ENCODE measurements at places on chromosomes 12 and 14.
A peak's percentile ranks its signal among the peaks of the same experiment; 100 is the strongest.

GRCh38 chr14:98564006-98564405 is 708.0 kb downstream of the BCL11B start:
- ATAC-seq: no peak

- ATAC-seq: no peak
Observed at GRCh38 chr12:108080363-108080762, 48.7 kb upstream of the WSCD2 start.

DNA sequence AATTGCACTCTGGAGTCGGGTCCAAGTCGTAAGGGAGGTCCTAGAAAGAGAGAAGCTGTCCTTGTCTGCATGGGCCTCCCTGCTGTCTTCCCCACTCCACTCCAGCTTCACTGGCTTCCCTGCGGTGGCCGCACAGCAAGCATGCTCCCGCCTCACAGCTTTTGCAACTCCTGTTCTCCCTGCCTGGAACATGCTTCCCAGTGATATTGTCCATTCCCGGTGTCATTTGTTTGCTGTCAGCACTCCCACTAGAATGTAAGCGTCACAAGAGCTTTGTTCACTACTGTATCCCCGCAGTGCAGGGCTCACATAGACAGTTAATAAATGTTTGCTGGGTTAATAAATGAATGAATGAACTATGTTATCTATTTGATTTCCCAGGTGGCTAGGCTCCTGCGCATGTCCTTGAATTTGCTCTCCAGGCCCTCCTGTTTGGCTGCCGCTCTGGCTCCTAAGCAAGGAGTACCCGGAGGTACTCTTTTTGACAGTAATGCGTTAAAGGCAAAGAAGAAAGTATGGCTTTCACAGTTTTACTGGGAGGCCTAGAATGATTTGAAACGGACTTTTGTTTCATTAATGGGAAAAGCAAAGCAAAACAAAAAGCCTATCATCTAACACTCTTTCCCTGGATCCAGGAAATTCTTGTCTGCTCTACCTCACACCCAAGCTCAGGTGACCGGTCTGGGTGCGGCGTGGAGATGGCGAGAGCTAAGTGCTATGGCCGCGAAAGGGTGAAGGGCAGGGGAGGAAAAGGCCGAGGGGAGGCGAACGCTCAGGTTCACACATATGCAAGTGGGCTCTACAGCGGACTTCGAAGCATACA is 6.2 kb upstream of the SLC7A7 start:
- no peak for ATAC-seq

DNA sequence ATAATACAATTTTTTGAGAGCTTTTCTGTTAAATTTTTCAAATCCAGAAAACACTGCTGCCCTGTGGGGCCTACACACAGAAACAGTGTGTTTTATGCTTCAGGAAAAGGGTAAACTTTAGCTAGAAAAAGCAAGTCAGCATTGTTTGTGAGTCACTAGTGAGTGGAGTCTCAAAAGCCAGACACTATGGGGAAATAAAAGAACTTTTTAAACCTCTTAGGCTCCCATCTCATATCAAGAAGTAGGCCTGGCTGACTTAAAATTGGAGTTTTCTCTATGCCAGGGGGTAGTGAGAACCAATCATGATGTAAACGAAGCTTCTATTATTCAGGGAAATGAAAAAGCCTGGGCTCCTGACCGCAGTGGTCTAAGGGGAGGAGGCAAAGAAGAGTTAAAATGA is 12.6 kb downstream of the GPR65 start:
- ATAC-seq: peak; percentile 70

- ATAC-seq: no peak
Observed at GRCh38 chr14:67491285-67491684, 2.8 kb upstream of the TMEM229B start.

DNA sequence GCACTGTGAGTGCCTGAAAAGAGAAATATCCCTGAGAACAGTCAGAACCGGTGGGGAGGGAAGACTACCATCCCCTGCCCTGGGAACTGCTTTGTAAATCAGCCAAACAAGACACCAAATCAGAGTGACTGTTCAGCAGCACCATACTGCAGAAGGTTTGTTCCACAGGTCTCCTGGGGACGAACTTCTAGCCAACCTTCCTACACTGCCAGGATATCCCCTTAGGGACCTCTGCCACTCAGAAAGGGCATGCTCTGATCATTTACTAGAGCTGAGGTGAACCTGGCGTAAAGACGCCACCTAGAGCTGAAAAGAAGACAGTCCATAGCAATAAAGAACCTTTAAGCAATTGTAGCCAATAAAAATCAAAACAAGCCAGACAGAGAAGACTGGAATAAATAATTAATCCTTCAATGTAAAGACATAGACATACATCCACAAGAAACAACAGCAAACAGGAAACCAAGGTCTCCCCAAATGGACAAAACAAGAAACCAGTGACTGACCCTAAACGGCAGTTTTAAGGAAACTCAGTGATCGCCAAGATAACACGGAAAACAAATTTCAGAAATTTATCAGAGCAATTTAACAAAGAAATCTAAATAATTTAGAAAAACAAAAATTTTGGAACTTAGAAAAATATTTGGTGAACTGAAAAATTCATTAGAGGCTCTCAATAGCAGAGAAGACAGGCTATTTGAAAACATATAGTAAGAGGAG is 228.1 kb upstream of the AMIGO2 start:
- peak; percentile 91 for ATAC-seq

DNA sequence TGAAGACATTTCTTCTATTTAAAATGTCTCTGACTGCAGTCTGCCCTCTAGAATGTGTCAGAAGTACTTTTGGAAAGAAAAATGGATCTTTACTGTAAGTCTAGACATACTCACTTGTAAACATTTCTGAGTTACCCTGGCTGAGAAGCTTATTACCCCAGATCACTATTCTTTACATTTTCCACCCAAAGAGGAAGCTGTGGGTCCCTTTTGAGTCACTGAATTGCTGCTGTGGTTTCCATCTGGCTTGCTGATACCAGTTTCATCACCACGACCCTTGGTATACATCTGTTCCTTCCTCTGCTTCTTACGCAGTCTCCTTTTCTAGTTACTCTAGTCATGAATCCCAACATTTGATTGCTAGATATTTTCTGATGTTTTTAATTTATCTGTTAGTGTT is 20.2 kb upstream of the CLEC4D start:
- peak; percentile 98 for ATAC-seq

GRCh38 chr12:64088431-64089349 is 133.4 kb downstream of the KICS2 start:
- no peak for ATAC-seq

DNA sequence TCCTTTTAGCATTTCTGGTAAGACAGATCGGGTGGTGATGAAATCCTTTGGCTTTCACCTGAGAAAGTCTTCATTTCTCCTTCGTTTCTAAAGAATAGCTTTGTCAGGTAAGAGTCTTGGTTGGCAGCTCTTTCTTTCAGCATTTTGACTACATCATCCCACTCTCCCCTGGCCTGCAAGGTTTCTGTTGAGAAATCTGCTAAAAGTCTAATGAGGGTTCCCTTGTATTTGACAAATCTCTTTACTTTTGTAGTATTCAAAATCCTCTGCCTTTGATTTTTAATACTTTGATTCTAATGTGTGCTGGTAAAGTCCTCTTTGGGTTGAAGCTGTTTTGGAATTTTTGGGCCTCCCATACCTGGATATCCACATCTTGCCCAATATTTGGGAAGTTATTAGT is 120.2 kb downstream of the PAX9 start:
- ATAC-seq: no peak

DNA sequence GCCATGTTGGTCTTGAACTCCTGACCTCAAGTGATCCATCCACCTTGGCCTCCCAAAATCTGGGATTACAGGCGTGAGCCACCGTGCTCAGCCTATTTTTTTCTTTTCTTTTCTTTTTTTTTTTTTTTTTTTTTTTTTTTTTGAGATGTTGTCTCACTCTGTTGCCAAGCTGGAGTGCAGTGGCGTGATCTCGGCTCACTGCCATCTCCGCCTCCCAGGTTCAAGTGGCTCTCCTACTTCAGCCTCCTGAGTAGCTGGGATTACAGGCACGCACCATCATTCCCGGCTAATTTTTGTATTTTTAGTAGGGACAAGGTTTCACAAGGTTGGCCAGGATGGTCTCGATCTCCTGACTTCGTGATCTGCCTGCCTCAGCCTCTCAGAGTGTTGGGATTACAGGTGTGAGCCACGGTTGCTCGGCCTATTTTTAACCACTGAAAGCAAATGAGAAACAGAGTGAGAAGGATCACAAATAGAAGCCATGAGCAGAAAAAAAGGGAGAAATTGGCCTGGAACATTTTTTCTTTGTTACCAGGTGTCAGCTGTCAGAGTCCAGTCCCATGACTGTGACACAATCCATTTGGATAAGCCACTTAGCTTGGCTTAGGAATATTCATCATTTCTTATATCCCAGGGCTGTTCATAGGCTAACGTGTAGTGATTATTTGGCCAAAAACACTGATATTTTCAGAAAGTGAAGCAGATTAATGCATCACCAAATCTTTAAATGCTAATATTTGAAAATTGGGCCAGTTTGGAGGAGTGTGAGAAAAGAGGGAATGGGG is 7.9 kb upstream of the NFKBIA start:
- no peak for ATAC-seq

DNA sequence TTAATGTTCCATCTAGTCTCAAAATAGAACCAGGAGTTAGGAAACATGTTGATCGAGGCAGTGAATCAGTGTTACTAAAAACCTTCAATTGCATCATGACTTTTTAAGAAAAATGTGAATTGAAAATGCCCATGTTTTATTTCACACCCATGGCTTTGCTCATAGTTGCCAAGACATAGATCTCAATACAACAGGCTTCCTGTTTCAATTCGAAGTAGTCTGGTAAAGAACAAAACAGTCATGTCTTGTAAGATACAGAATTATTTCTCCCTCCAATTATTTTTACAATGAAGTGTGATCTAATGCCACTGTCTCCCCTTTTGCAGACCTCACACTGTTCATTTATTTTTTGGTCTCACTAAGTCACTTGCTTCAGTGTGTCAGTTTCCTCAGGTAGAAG is 44.6 kb upstream of the FAR2 start:
- peak; percentile 37 for ATAC-seq

GRCh38 chr12:131982041-131982440 is 32.3 kb downstream of the EP400 start:
- no peak for ATAC-seq

DNA sequence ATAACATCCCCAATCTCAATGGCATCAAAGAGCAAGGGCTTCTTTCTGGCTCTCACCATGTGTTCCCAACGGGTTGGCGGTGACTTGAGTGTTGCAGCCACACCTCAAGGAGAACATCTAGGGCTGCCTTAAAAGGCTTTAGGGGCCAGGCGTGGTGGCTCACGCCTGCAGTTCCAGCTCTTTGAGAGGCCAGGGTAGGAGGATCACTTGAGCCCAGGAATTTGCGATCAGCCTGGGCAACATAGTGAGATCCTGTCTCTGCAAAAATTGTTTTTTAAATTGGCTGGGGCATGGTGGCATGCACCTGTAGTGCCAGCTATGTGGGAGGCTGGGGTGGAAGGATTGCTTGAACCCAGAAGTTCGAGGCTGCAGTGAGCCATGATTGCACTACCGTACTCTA is 14.9 kb downstream of the RFLNA start:
- ATAC-seq: no peak

DNA sequence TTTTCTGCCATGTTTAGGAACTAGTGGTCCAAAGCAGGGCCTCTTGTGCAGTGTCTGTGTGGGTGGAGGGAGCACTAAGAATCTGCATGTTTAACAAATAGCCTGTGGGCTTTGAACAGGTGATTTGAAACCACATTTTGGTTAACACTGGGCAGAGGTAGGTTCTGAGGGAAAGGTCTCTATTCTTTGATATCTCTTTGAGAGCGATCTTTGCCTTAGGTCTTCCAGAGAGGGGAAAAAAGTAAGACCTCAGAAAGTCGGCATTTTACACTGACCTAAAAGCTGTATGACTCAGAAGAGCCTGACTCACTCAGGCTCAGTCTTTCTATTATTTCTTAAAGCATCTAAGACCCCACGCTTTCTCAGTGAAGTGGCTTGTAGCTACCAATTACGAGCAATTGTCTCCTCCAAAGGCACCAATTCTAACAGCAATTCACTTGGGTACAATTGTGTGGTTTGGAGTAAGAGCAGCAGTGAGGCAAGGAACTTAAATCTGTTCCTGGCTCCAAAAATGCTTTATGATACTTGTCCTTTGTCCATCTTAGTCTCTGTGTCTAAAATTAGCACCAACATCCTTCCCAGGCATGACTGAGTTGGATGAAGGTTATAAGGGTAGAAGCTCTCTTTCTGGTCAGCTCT is 8.8 kb downstream of the EIF2B2 start:
- ATAC-seq: peak; percentile 96

- ATAC-seq: peak; percentile 31
Observed at GRCh38 chr12:39442831-39443080, 164 bp downstream of the KIF21A start.

- no peak for ATAC-seq
Observed at GRCh38 chr14:49767270-49767570, 733 bp upstream of the KLHDC2 start.

DNA sequence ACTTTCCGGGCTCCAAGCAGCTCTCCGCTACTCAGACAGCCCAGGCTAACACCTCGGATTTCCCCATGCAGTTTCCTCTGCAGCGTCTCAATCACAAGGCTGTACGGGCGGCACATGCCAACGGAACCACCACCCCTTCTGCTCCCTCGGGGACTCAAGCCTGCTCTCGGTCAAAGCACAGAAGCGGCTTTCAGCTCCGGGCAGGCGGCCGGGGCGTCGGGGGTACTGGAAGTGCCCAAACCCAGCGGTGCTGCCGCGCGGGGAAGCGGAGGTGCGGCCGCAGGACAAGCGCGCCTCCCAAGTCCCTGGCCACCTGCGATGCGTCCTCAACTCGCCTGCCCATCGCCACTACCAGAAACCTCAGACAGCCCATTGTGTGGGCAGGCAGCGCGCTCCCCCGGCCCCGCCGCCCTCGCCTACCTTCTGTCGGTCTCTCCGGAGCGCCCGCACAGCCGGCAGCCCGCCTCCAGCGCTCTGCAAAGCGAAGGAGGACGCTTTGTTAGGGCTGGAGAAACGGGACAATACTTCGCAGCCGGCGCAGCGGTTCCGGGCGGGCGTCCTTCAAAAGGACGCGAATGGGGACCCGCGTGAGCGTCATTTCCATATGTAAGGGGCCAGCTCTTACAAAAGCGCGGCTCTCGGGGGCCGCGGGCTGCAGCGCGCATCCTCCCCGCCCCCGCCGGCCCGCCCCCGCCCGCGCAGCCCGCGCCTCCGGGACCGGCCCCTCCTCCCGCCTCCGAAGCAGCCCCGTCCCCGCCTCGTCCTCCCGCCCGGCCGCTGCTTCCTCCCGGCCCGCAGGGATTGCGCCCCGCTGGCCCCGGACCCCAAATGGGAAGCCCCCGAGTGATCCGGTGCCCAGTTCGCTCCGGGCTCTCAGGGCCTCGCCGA is 674 bp downstream of the NIN start:
- peak; percentile 66 for ATAC-seq
